ENCODE measurements at places on chromosomes 7 and 10.

DNA sequence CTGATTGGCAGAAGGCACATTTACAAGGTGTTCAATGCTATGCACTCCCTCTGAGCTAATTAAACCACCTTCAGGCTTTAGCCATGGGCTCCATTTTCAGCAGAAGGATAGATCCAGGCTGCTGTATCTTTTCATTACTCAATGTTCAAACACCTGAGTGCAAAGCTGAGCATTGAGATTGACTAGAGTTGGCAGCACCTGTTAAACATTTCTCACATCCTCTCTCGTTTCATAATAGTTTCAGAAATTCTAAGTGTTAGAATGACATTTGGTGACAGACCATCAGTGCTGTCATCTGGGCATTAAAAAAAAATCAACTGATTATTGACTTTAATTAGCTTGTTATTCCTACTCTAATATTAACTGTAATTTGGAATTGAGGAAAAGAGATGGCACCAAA lies 187.1 kb upstream of the SEMA3E start:
- no peak for DNase-seq

DNA sequence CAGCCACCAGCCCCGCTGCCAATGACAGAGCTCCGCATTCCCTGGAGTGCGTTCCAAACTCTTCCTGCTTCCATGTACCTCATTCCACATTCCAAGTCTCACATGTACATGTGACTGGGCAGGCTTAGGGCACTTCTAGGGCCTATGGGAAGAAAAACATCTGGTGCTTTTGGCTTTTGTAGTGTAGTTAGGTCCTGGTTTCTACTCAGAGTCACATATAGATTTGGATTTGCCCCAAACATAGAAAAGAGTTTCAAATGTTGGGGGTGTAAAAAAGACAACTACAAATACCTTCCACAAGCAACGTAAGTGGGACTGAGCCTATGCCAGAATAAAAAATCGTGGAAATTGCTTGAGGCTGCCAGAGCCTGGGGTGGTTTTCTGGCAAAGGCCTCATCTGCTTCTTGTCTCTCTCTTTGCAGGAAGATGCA lies 84.1 kb downstream of the ZNF467 start:
- peak; percentile 67 for DNase-seq

GRCh38 chr10:126503392-126504062 lies 115.2 kb upstream of the ADAM12 start:
- no peak for DNase-seq

GRCh38 chr7:85031475-85031874 lies 155.4 kb downstream of the SEMA3D start:
- no peak for DNase-seq

- no peak for DNase-seq
Observed at GRCh38 chr10:129440247-129440646, 26.8 kb upstream of the MGMT start.

GRCh38 chr10:30481603-30482002 lies 47.6 kb downstream of the MAP3K8 start:
- no peak for DNase-seq

DNA sequence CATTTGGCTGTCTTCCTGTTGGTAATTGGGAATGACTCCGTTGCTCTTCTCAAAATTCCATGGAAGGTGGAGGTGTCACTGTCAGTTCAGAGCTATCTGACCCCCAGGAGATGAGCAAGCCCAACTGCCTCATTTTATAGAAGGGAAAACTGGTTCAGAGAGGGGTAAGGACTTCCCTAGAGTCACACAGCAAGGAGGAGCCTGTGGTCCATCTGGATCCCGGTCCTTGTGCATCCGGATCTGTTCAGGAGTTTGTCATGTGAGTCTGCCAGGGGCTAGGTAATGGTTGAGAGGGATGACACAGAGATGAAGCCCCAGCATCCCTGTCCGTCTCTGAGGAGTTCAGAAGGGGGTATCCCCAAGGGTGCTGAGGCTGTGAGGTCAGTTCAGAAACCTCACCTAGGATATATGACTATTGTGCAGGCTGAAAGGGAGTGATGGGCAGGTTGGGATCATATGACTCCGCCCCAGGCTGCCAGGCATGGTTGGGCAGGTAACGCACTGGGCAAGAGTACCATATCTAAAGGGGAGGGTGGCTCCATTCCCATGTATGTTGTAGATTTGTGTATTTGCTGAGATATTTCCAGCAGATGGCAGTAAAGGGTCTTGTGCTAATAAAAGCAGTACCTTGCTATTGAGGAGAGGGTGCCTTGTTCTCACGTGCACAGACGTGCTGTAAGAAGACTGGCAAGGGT lies 16.0 kb upstream of the SLC29A3 start:
- DNase-seq = peak; percentile 64

- DNase-seq = peak; percentile 44
Observed at GRCh38 chr10:46026106-46026505, 4.3 kb downstream of the NCOA4 start.

- no peak for DNase-seq
Observed at GRCh38 chr10:86165666-86166065, 200.9 kb downstream of the GRID1 start.

DNA sequence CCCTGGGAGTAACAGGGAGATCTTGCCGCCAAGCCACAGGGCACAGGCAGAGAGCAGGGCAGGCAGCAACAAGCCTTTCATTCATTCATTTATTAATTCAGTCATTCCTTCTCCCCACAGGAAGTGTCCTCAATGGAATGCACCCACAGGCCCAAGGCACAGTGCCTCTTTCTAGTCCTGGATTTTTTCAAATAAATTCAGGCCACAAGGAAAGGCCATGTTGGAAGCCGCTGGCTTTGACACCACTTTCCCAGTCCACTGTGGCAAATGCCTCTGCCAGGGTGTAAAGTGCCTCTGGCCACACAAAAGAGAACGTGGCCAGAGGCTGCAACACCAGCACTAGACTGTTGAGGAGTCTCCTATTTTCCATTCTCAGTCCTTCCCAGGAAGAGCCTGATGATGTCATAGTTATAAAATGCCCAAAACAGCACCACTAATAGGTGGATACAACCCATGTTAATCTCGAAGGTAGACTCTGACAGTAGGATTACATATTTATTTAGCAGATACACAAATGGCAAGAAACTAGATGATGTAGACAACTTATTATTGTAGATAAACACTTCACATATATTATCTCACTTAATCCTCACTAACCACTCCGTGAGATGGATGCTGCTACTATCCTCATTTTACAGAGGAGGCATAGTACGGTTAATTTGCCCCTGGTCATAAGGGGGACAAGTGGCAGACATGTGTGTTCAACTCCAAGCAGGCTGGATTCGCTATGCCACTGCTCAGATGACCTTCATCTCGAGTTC lies 5.5 kb downstream of the JAZF1 start:
- DNase-seq = no peak

GRCh38 chr7:150719960-150720891 lies 3.8 kb downstream of the GIMAP1 start:
- DNase-seq = no peak

GRCh38 chr7:43439631-43440401 lies 143.1 kb upstream of the STK17A start:
- DNase-seq = peak; percentile 58

DNA sequence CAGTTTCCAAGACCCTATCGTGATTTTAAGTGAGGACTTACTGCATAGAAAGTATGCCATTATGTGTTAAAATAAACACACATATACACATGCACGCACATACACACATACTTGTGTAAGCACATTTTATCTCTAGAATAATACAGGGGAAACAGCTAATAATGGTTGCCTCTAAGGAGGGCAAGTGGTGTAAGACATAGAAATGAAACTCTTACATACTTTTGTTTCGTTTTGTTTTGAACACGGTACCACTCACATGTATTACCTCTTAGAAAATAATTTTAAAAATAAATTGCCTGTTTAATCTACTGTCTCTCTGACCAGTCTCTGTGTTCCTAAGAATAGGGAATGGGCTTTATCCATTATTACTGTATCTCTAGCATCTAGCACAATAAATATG lies 49.2 kb downstream of the HERPUD2 start:
- DNase-seq = no peak

DNA sequence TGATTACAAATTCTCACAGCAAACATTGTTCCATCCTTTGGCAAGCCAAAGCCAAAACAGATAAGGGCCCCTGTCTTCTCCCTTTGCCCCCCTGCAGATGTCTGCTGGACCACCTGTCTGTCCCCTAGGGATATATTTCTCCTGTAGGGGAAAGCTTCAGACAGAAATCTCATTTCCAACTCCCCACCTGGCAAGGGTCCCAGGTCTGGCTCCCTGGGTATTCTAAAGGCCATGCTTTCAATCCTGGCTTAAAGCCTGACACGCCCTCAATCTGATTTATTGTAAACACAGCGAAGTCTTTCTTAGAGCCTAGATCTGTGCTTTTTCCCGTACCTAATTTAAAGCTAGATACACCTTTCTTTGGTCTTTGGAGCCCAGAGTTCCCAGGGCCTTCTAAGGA lies 66.1 kb downstream of the KCNMA1 start:
- DNase-seq = no peak

- DNase-seq = peak; percentile 86
Observed at GRCh38 chr7:101941481-101942383, 124.3 kb downstream of the CUX1 start.

DNA sequence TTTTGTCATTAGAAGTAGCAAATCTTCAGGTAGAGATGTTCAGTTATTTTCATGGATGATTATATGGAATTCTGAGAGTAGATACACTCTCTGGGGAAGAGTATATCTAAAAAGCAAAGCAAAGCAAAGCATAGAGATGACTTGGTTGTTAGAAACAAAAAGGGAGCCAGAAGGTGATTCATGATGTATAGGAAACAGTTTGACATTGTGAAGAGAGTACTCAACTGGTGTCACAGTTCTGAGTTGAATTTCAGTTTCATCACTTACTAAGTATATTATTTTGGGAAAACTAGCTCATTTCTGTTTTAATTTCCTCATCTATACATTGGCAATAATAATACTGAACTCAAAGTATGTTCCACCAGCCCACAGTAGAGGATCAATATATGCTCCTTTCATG lies 86.8 kb downstream of the SEMA3C start:
- DNase-seq = peak; percentile 45

DNA sequence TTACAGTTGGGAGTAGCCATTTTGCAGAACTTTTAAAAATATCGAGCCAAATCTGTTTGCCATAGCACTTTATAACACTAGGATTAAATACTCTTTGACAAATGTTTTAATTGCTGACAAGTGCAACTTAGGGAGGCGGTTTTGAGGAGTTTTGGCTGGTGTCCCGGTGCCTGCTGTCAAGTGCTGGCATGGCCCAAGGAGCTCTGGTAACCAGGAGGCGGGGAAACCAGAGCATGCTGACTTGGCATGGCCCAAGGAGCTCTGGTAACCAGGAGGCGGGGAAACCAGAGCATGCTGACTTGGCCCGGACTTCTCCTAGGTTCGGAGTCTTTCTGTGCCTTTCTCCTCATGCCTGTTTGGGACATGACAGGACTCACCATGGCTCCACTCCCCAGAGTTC lies 30.8 kb upstream of the ZNF32 start:
- peak; percentile 64 for DNase-seq

- no peak for DNase-seq
Observed at GRCh38 chr10:110017052-110017451, 9.3 kb downstream of the ADD3 start.

DNA sequence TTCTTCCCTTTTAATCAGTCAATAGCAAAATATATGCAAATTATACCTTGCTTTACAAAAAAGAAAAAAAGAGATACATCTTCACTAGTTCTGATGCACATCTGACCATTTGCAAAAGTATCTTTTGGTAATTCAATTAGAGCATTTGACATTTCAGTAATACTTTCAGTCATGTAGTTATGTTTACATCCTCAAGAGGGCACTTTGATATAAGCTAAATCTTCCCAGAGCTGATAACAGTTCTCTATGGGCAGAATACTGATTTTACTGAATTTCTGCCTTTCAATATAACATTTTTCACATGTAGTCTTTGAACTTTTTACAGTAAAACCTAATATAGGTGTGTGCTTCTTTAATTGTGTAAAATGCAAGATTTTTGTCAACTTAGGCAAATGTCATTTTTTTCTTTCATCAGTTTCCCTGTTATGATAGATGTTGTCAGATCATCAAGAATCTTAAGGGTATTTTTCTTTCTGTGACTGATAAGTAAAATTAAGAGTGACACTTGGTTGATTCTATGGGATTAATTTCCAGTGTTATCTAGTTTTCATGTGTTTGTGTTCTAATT lies 703.5 kb upstream of the SEMA3D start:
- peak; percentile 42 for DNase-seq

DNA sequence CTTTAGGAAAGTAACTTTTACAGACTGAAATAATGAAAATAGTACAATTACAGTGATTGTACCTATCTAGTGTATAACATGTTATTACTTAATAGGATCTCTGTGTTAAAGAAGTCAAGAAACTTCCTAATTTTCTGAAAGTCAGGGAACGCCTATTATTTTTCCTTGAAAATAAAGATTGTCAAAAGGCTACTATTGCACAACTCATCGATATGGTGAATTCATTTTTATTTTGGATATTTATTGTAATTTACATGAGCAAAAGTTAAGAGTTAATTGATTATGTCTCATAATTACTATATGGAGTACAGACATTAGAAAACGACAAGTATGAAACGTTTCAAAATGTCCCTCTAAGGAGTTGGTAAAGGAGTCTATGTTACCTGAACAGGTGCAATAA lies 12.8 kb downstream of the MINDY3 start:
- no peak for DNase-seq

- peak; percentile 11 for DNase-seq
Observed at GRCh38 chr10:15661574-15661973, 58.1 kb downstream of the ITGA8 start.

DNA sequence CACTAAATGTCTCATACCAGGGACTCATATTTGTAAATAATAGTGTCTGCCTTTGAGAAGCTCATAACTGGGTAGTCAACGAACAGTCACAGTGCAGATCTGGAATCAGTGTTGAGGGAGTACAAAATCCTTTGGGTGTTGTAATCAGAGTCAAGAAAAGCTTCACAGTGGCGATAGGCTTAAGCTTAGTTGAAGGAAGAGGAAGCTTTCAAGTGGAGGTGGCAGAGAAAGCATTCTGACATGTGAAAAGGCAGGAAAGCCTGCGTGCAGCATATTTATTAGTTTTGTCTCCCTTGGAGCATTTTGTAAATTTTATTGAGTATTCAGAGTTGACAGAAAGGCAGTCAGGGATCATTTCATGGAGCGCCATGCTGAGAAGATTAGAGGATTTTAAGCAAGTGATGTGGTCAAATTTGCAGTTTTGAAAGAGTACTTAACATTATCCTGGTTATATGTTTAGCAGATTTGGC lies 104.9 kb downstream of the ADK start:
- no peak for DNase-seq

DNA sequence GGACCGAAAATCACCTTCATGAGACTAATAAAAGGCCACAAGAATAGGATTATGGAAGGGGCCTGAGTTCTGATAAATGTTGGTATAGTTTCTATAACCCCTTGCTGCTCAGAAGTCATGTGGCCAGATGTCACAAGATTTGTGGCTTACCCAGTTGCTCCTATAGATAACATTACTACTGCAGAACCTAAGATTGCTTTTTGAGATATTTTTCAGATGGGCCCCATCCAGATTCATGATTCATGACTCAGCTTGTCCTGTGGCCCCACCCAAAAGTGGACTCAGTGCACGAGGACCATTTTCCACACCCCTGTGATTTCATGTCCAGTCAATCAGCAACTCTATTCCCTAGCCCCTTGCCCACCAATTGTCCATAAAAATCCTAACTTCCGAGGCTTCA lies 209.0 kb downstream of the ACTR3B start:
- no peak for DNase-seq

- DNase-seq = peak; percentile 100
Observed at GRCh38 chr10:60384708-60385398, 4.8 kb downstream of the ANK3 start.

GRCh38 chr10:88731296-88731695 lies 25.2 kb downstream of the LIPK start:
- peak; percentile 26 for DNase-seq

GRCh38 chr7:139669106-139670061 lies 108.4 kb downstream of the HIPK2 start:
- DNase-seq = no peak

GRCh38 chr7:156064971-156065386 lies 252.7 kb upstream of the SHH start:
- no peak for DNase-seq
